ENCODE measurements at places on chromosomes 6 and 20.

- no peak for DNase-seq
Observed at GRCh38 chr6:168498161-168498843, 57.3 kb downstream of the SMOC2 start.

DNA sequence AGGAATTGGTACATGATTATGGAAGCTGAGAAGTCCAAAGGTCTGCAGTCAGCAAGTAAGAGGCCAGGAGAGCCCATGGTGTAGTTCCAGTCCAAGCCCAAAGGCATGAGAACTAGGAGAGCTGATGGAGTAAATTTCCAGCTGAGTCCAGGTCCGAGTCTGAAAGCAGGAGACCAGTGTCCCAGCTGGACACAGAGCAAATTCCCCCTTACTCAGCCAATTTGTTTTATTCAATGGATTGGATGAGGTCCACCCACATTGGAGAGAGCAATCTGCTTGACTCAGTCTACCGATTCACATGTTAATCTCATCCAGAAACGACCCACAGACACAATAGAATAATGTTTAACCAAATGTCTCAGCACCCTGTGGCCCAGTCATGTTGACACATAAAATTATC lies 14.9 kb downstream of the TMEM181 start:
- DNase-seq: no peak

DNA sequence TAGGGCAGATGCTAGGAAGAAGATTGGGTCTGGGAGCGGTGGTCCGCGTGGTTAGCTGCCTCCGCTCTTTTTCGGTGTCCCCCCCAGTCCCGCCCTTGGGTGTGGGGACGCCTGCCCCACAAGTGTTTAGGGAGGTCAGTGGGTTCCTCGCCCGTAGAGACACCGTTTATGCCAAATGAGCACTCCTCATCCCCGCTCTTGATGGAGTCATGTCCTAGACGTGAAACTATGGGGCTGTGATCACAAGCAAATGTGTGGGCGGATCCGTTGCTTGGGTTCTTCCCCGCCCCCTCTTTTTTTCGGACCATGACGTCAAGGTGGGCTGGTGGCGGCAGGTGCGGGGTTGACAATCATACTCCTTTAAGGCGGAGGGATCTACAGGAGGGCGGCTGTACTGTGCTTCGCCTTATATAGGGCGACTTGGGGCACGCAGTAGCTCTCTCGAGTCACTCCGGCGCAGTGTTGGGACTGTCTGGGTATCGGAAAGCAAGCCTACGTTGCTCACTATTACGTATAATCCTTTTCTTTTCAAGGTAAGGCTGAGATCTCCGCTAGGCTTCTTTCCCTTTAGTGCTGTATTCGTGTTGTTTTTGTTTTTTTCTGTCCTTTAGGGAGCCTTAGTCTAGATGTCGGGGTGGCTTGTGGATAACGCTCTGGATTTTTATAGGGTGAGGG lies at the start of gene HSP90AB1:
Gene HSP90AB1 (plus strand): TSS at position 439 of the 675 bp plus-strand sequence. CDS start 1,529 bp downstream, outside the sequence.
- DNase-seq: peak; percentile 98

DNA sequence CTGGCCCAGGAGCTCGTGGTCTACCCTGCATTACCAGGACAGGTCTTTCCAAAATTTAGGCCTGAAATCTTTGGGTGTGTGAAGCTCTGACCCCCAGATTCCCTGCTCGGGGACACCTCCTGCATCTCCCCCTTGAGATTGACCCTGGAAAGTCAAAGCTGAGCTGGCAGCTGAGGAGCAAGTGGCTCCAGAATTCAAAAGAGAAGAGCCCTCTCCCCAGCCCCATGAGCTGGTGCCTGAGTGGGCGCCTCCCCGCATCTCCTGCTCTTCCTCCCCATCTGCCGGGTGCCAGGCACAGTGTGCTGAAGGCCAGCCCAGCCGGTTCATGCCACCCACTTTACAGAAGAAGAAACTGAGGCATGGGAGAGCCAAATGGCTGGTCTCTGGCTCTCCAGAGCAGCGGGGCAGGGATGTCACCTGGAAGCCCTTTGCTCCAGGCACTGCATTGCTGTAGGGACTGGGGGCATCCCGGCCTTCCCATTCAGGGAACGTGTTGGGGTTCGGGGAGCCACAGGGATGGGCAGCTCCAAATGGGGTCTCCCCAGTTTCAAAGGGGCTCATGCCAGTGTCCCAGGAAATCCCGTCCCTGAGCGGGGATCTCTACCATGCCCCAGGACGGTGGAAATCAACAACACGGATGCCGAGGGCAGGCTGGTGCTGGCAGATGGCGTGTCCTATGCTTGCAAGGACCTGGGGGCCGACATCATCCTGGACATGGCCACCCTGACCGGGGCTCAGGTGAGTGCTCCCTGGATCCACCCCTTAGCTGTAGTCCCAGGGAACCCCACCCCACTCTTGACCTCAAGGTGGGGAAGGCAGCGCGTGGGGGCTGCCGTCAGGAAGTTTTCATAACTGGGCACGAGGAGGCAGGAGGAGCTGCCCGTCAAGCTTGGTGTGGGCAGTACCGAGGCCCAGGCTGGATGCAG lies 20.5 kb downstream of the NPEPL1 start:
- no peak for DNase-seq

DNA sequence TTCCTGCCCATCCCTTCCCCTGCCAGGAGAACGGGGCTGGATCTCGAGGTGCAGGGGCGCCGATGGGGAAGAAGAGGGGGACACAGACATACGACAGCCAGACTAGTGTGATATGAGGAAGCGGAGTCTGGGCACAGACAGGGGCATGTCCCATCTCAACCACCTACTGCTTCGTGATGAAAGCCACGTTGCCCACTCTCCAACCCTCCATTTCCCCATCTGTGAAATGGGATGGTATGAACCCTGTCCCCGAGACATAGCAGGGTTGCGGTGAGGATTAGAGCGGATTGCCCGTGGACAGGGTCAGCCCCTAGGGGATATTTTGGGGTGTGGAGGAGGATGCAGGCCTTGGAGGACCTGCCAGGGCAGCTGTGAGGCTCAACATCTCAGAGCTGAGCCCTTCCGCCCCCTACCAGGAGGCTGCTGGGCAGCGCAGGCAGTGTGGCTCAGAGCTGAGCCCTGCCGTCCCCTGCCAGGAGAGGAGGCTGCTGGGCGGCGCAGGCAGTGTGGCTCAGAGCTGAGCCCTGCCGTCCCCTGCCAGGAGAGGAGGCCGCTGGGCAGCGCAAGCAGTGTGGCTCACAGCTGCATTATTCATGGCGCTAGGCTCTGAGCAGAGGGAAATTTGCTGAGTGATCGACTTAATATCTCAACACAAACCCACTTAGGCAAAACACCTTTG lies 71.7 kb downstream of the GRM4 start:
- DNase-seq: no peak

GRCh38 chr20:3699037-3699436 lies 13.4 kb downstream of the SIGLEC1 start:
- no peak for DNase-seq

DNA sequence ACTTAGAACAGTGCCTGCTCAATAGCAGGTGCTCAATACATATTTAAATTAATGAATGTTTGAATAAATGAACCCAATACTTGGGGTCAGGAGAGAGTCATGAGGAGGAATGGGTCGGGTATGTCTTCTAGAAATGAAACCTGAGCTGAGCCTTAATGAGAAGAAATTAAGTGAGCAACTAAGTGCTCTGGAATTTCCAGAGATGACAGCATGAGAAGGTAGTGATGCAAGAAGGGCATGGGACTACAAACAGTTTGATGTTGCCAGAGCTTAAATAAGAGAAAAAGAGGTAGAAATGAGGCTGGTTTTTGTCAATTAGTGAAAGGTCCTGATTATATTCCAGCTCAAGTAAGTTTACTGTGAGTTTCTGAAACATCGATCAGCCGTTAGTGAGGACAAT lies 82.9 kb downstream of the PDE10A start:
- no peak for DNase-seq

GRCh38 chr6:63689421-63689820 lies 53.8 kb downstream of the PHF3 start:
- no peak for DNase-seq

GRCh38 chr6:170451762-170452651 lies 101.1 kb downstream of the PSMB1 start:
- DNase-seq: no peak

- DNase-seq: peak; percentile 2
Observed at GRCh38 chr20:15708984-15709598, 864.2 kb downstream of the KIF16B start.

GRCh38 chr20:56554869-56555268 lies 21.8 kb downstream of the FAM209B start:
- no peak for DNase-seq

GRCh38 chr6:27149150-27149549 lies 98.4 kb upstream of the PRSS16 start:
- DNase-seq: no peak

GRCh38 chr6:159092631-159093030 lies 47.8 kb upstream of the TAGAP start:
- DNase-seq: no peak

DNA sequence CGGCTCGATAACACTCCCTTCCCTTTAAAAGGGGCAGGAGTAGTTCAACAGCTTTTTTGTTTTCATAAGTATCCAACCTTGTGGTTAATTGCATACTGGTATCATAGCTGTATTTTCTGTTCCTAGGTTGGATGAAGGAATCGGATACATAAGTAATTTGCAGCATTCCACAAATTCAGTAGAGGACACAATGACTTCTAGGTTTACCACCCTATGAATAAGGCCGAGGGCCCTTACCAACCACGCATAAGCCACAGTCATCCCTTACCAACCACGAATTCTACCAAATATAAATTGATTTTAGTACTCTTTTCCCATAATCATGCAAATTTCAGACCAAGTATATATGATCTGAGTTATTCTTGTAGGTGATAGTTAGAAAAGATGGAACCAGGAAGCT lies 36.3 kb downstream of the MCUR1 start:
- no peak for DNase-seq

DNA sequence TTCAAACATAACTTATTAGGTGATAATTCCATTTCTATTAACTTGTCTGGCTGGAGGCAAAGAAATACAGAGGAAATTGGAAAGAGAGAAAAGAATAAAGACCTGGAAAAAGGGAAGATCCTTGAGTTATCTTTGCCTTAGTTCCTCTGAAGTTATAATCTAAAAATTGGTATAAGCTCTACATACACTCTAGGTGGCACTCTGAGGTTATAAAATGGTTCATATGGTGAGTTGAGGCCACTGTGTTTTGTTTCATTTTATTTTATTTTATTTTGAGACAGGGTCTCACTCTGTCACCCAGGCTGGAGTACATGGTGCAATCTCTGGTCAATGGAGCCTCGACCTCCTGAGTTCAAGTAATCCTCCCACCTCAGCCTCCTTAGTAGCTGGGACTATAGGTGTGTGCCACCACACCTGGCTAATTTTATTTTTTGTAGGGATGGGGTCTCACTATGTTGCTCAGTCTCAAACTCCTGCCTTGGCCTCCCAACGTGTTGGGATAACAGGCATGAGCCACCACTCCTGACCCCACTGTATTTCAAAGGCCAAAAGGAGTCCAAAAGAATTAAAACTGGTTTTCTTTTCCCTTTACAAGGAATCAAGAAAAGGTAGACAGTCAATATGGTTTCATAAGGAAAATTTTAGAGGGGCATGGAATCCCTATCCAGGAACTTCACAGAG lies 19.4 kb downstream of the GPX6 start:
- no peak for DNase-seq

- no peak for DNase-seq
Observed at GRCh38 chr6:85574932-85575598, 18.6 kb downstream of the SNX14 start.

DNA sequence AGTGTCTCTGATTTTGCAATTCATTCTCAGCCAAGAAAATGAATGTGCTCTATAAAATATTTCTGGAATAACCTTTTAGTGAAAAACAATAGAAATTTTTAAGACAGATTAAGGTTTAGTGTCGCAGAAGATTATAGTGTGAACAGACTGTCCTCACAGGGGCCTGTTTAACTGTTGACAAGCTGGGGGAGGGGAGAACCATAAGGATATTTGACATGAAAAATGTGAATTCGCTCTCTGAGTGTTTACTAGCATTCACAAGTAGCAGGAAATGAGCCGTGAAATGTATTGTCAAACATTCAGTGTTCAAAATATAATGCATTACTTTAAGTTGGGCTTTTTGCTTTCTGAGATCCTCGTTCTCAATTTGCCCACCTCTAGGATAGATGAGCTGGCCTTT lies 134.8 kb upstream of the TSHZ2 start:
- no peak for DNase-seq

GRCh38 chr6:163710532-163711470 lies 296.3 kb downstream of the QKI start:
- no peak for DNase-seq

DNA sequence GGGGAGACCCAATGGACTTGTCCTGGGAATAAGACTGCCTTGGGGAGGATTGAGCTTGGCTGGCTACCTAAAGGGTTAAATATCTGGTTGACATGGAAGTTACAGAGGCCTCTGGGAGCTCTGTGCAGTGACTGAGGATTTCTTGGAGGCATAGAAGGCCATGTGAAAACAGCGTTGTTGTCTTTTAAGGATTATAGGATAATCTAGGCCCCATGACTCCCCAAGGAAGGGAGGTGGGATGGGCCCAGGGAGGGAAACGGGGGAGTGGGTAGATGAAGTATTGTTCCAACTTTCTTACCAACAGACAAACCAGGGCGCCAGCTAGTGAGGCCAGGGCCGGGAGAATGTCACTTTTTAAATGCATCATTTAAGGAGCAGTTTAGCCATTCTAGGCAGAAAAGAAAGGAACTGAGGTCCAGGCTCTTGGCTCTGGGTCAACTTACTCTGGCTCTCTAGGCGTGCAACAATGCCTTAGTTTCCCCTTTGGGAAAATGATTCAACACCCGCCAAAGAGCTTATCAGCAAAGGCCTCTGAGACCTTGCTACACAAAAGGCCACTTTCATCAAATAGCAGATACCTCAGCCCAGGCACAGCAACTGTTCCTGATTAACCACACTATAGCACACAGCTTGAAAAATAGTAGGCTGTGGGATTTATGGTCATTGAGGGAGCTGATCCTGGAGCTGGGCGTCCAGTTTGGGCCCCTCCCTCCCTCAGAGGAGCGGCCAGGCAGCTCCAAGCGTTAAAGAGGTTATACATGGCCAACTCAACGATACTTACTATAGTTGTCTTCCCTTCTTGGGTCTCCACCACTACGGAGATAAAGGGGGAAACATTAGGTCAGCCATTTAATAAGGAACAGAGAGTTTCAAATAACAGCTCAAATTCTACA lies 7.0 kb downstream of the MRPS18A start:
- no peak for DNase-seq

- DNase-seq: no peak
Observed at GRCh38 chr6:49454787-49455709, 8.0 kb downstream of the MMUT start.

GRCh38 chr20:38065764-38066375 lies 32.3 kb downstream of the RPRD1B start:
- DNase-seq: no peak

- no peak for DNase-seq
Observed at GRCh38 chr20:32010666-32011065, 428 bp downstream of the CCM2L start.

DNA sequence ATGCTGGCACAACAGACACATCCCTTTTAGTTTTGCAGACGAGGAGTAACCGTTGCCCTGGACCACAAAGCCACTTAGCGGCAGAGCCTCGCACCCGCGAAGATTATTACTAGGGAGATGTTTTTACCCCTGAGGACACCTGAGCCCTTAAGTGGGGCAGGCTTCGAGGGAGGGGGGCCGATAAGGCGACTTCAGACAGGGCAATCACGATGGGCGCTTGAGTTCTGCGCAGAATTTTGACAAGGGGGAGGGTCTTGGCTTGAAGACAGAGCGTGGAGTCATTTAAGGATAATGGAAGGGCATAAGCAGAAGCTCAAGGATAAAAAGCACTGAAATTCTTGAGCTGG lies 650 bp upstream of the TTK start:
- DNase-seq: no peak

Data from hematopoietic multipotent progenitor cell treated with erythropoietin and hydrocortisone succinate and interleukin-3 and kit ligand, for 15 days (in vitro differentiated cells).